Mucosa of descending colon (tissue), 3 donors: ENCODE measurements at places on chromosomes 2 and 18. TPM values are rescaled to one million over a fixed set of nuclear protein-coding genes. Genes with fewer than 3 reads are reported as not detected.
A peak's percentile ranks its signal among the peaks of the same experiment; 100 is the strongest.

SERPINB4 gene
- not detected for total RNA-seq

DNA sequence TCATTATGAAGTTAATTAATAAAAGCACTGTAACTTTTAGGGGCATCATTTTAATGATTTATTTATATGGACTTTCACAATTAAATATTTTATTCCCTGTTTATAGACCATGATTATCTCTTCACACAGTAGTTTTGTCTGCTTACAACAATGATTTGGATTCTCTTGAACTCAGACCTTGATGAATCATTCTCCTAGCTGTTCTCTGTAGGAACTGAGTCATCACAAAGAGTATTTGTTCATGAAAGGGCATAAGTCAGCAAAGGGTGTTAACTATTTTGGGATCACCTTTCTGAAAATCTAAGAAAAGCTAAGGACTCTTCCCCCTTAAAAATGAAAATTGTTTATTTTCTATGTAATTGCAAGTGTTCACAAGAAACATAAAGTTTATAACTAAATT is 461.1 kb upstream of the UBE2E3 start:
- no peak for DNase-seq

RTP5 gene
- total RNA-seq: not detected

- peak; percentile 43 for DNase-seq
Observed at GRCh38 chr2:64858541-64859311, 130.5 kb upstream of the SLC1A4 start.

TEKT4 gene
- not detected for total RNA-seq

SERPINB2 gene
- not detected for total RNA-seq

DNA sequence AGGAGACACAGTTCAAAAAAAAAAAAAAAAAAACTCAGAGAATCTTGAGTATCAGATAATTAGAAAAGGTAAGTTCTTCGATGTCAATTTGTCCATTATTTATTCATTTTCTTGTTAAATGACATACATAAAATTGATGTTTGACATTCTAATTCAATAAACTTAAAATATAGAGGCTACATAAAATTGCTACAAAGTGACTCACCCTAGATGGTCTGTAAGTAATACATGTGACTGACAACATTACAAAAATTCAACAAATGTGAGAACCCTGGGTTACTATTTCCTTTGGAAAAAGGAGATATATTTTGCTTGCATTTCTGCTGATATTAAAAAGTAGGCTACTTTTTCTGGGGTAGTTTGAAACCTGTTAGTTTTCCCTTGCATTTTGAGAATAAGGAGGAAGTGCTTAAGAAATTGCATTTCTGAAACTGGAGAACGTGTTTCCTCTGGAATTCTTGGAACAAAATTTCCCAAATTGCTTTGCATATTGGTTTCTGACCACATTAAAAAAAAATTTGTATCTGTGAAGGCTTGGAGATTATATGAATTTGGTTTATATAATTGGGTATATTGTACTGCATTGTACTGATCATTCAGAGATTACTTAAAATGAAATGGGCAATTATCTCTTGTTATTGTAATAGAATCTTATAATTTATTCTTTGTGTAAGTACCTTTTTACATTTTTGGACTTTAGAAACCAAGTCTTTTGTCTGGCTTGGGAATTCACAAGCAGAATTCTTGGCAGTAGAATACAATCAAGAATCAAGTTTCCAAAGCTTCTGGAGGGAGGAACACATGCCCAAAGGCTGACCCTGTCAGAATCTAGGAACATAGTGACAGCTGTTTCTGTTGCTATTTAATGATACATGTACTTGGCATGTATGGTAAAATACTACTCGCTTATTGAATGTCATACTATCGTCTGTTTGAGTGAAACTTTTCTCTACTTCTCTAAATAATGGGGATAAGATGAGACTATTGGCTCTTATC is 106.1 kb downstream of the DSEL start:
- no peak for DNase-seq

GRCh38 chr2:26658691-26659346 is 17.7 kb upstream of the CIB4 start:
- DNase-seq: no peak

UPP2 gene
- total RNA-seq: not detected

DNA sequence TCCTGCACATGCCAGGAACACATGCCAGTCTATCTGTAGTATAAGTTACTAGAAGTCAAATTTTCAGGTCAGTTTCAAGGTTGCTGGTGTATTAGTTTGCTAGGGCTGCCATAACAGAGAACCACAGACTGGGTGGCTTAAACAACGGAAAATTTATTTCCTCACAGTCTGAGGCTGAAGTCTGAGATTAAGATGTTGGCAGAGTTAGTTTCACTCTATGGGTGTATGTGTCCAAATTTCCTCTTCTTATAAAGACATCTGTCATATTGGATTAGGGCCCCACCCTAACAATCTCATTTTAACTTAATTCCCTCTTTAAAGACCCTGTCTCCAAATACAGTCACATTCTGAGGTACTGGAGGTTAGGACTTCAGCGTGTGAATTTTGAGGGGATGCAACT is 26.5 kb downstream of the B3GNT7 start:
- no peak for DNase-seq

OTX1 gene
- total RNA-seq: not detected

DNA sequence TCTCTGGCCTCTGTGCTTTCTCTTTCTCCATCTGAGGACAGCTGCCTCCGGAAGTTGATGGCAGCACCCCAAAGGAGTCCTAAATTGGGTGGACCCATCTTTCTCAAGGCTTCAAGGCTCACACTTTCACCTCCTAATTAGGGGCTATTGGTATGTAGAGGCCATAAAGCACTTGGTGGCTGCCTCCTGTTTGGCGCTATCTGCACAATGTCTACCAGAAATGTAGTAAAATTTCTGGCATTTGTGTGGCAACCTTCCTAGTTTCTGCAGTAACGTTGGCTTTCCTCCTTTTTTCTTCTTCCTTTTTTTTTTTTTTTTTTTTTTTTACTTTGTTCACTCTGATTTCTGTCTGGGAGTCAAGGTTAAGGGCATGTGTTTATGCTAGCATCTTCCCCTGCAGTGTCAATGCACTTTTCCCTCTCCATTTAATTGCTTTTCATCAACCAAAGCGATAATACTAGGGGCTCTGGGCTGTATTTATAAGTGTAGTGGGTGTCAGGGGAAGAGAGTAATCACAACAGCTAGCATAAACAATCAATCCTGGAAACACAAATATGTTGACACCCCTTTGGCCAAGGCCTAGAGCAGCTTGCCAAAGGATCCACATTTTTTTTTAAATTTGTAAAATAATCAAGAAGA is 86.0 kb downstream of the TACR1 start:
- DNase-seq: no peak

DNA sequence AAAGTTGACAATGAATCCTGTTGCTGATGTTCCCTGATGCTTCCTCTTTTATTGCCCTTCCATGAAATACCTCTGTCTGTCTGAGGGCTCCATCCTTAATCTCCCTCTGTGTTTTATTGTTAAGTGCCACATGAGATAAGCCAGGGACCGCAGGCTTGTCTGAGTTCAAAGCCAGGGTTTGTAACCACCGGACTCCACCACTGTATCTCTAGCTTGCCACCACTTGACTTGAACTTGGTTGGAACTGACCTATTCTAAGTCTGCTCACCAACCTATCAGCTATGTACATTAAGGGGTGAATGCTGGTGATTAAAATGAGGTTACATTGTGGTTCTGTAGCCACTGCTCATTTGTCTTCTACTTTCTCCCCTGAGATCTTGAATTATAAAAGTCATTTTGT is 328.5 kb upstream of the ZEB2 start:
- DNase-seq: no peak

DQX1 gene
- 17.9 TPM for total RNA-seq

DNA sequence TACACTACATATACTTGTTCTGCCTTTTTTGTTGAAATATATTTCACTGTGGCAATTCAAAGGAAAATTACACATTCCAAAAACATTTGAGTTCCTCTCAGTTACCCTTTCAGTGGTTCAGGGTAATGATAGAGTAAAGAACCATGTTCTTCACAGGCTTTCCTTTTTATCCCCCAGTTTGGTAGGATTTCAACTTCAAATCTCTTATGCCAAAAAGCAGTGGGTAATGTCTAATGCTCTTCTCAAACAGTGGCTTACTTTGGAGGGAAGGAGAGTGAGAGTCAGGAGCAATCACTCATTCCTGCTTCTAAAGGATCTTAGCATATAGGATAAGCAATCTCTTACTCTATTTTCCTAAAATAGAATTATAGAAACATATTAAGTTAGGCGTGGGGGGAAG is 290.6 kb downstream of the ZEB2 start:
- no peak for DNase-seq

PER2 gene
- 22.6 TPM for total RNA-seq

DNA sequence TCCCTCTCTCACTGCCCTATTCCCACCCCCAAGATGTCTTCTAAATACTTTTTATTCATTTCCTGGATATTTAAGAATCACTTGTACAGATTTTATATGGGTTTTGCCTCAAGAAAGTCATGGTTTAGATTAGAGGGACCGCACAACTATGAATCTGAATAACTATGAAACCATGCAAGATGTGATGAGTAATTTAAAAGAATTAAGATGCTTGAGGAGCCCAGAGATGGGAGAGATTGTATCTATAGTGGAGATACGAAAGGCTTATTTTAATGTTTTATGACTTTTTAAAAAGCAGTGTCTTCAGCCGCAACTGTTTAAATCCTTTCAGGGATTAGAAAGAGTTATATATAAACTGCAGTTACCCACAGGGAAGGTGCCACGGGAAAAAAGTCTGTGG is 324.1 kb downstream of the LPIN1 start:
- no peak for DNase-seq

- no peak for DNase-seq
Observed at GRCh38 chr2:20208476-20208859, 16.5 kb downstream of the SDC1 start.

DNA sequence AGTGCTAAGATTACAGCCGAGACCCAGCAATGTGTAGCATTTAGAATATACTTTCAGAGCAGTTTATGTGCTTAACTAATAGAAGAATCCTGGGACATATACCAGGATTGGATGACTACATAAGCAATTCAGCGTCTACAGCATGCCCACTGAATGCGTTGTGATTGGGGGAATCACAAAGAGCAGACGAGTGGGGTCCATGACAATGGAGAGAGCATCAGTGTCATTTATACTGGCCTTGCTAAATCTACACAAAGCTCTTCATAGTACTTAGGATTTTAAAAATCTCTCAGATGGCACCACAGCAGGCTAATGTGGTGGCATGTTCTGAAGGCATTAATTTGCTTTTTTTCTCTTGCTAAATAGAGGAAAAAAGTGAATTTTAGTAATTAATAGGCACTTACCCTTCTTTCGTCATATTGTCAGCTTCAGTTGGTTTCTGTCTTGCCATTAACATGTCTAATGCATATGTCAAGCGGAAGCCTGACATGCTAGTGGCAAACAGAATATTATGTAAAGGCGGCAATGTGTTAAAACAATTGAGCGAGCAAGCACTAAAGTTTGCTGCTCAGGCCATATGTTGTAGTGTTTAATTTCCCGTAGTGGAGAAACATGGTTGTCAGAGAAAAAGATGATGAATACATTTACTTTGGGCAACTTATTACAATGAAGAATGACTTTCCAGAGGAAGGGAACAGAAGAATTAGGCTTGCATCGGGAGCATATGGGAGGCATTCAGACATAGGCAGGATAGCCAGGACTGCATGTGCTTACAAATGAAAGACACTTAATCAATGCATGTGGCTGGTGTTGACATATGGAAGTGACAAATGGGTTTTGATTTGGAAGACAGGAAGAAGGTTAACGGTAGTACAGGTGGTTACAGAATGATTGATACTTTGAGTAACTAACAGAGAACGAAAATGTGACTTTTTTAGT is 145.2 kb downstream of the ICOS start:
- DNase-seq: no peak

GRCh38 chr2:181991171-181991885 is 5.7 kb downstream of the PPP1R1C start:
- DNase-seq: no peak

DNA sequence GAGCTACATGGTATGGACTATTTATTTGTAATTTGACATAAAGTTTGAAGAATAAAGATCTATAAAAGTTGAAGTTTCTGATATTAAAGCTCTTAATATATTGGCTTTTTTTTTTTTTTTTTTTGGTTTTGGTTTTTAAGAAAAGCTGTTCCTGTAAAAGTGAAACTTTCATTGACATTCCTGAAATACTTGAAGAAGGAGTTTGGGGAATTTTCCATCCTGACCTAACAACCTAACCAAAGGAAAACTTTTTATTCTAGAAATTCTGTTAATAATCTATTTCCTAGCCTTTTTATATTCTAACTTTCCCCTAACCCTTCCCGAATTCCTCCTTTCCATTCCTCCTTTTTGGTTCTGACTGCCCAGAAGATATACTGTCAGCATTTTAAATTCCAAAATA is 83.7 kb downstream of the ACSL3 start:
- DNase-seq: no peak

- no peak for DNase-seq
Observed at GRCh38 chr2:16907645-16908282, 242.1 kb upstream of the CYRIA start.

LHCGR gene
- total RNA-seq: not detected

GRCh38 chr2:61664190-61664589 is 126.0 kb upstream of the XPO1 start:
- DNase-seq: no peak

DNA sequence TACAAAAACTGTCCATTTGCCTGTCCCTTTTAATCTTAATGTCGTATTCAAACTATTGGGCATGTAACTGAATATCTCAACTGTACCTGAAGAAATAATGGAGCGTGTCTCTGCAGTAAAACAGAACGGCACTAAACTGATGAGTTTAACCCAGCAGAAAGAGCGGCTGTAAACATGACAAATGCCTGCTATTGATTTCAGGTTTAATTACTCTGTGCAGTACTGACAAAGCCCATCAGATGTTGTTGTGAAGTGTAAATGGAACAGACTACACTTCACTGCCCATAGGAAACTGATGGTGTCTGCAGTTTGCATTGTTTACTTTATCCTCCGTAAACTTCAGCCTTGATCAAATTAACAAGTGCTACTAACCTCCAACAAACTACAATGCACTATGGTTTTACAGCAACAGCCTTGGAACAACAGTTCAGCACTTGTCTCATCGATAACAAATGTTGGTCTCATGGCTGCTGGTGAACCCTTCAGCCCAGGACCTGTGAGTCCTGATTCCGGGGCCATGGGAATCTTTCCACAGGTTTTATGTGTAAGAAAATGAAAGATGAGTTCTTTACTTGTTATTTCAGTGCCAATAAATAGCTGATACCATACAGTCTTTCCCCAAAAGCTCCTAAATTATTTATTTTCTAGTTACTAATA is 316.5 kb downstream of the CCDC178 start:
- DNase-seq: no peak

FAP gene
- 4.0 TPM for total RNA-seq

COL4A3 gene
- 0.36 TPM for total RNA-seq

GRCh38 chr2:236639461-236640235 is 70.0 kb downstream of the ACKR3 start:
- no peak for DNase-seq

SNRNP200 gene
- total RNA-seq: 106 TPM

MATN3 gene
- total RNA-seq: not detected

DNA sequence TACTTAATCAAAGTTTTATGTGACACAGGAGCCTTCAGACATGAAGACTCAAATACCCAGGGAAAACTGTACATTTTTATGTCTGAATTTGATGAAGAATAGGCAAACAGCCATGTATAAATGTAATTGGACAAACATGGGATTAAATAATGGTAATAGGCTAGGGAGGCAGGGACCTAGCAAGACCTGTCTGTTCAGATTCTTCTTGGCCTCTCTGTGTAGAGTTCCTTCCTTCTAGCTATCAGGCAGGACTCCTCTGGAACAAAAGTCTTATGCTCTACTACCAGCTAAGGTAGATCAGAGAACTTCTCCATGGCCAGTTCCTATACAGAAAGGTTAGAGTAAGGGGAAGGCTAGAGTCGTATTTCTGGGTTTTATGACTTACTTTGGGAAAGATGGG is 9.5 kb upstream of the PARD3B start:
- DNase-seq: no peak
